ENCODE measurements at places on chromosomes 6 and 20.

DNA sequence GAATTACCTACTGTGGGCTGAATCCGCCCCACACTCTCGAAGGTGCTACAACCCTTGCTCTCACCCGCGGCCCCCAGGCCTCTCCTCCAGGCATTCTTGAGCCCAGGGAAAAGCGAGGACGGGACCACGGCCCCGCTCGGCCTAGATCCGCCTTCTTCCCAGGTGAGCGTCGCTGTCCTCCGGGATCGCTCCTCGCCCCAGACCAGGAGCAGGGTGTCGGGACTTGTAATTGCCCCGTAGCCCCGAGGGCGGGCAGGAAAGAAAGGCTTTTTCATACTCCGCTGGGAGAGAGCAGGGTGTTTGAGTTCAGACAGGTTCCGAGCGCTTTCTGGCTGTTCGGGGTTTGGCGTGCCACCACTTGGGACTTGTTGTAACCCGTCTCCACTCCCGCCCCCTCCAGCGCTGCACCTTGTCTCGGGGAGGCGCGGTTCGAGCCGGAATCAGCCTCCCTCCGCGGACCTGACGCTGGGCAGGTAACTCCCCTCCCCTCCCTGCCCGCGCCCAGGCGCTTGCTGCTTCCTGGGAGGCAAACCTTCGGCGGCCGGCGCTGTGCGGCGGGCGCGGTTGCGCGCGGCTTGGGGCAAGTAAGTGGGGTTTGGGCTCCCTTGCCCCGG is at the start of gene FAM83B:
FAM83B (plus strand) TSS at position 529 of the 614 bp plus-strand sequence. CDS start 23,476 bp downstream, outside the sequence.
- DNase-seq, result no peak

- DNase-seq, result peak; percentile 25
Measured at GRCh38 chr20:6583134-6583738, 184.2 kb upstream of the BMP2 start.

- peak; percentile 11 for DNase-seq
Measured at GRCh38 chr20:16803965-16804792, 56.0 kb downstream of the OTOR start.

DNA sequence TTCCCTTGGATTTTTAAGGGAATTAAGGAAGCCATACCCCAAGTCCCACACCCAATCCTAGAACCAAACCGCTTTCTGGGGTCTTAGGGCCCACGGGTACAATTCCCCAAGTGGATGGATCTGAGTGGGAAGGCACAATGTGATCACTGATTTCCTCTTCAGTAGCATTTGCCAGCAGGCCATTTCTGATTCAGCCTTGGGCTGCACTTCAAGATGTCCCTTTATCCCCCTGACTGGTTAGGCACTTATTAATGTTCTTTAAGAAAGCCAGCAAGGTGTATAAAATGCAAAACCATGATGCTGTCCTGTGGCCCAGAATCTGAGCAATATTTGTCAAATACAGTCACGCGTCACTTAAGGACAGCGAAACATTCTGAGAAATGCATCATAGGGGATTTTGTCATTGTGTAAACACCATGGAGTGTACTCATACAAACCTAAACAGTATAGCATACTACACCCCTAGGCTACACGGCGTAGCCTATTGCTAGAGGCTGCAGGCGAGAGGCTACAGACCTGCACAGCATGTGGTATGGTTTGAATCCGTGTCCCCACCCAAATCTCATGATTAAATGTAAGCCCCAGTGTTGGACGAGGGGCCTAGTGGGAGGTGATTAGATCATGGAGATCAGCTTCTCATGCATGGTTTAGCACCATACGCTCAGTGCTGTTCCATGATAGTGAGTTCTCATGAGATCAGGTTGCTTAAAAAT is 234.2 kb downstream of the NRN1 start:
- no peak for DNase-seq

DNA sequence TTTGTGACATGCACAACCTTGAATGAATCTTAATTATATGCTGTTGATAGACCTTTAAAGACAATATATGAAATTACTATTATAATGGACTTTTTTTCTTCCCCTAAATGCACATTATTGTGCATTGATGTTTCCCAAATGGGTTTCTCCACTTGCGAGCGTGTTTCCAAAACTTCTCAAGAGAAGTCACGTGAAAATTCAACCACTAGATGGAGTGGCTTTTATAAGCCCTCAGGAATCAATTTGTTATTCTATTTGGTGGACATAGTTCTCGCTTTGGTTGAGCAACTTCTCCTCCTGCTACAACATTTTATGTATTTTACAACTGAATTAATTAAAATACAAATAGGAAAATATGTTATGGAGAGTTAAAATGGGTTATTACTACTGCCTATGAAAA is 9.0 kb downstream of the CNR1 start:
- no peak for DNase-seq

GRCh38 chr6:16635810-16636602 is 125.3 kb downstream of the ATXN1 start:
- peak; percentile 87 for DNase-seq

GRCh38 chr6:11206576-11206975 is 25.9 kb downstream of the NEDD9 start:
- peak; percentile 67 for DNase-seq

GRCh38 chr6:26205625-26206574 is 118.7 kb downstream of the HFE start:
- peak; percentile 92 for DNase-seq

- no peak for DNase-seq
Measured at GRCh38 chr6:117269638-117270054, 4.3 kb downstream of the VGLL2 start.

All from astrocyte (in vitro differentiated cells and primary cell).